A549 treated with AZD2906 at 1 μM for 4 hours (cell line): ENCODE measurements at places on chromosomes 6 and 20. TPM values are rescaled to one million over a fixed set of nuclear protein-coding genes. Genes with fewer than 3 reads are reported as not detected.

The HLA-DQA1 gene
- not detected in 5 replicates for total RNA-seq

The SLC17A9 gene
- 0.02 to 0.16 TPM (median 0.13 TPM) in 5 replicates for total RNA-seq

The OVOL2 gene
- 0.21 to 0.46 TPM (median 0.38 TPM) in 5 replicates for total RNA-seq

The ECT2L gene
- not detected in 5 replicates for total RNA-seq

The FAM110A gene
- 6.3 to 11.7 TPM (median 11.0 TPM) in 5 replicates for total RNA-seq

The CDC25B gene
- 176 to 213 TPM (median 208 TPM) in 5 replicates for total RNA-seq

The ETV7 gene
- 0.08 to 0.20 TPM (median 0.13 TPM) in 4 of 5 replicates, not detected in the other for total RNA-seq

The CCN6 gene
- total RNA-seq: not detected in 5 replicates

The GABBR1 gene
- total RNA-seq: 3.0 to 6.1 TPM (median 4.0 TPM) in 5 replicates

The FITM2 gene
- 8.4 to 10.3 TPM (median 9.7 TPM) in 5 replicates for total RNA-seq

The COL20A1 gene
- total RNA-seq: 0.34 to 1.1 TPM (median 0.67 TPM) in 5 replicates

The ZNF831 gene
- not detected in 5 replicates for total RNA-seq

The ABHD16B gene
- total RNA-seq: not detected in 5 replicates

The MEI4 gene
- not detected in 5 replicates for total RNA-seq

The LRRN4 gene
- 0.03 to 0.06 TPM in 2 of 5 replicates, not detected in the others for total RNA-seq

The HMGA1 gene
- total RNA-seq: 422 to 601 TPM (median 521 TPM) in 5 replicates

The SIGLEC1 gene
- 0.02 TPM in 2 of 5 replicates, not detected in the others for total RNA-seq

The CLPSL2 gene
- total RNA-seq: 0.53 to 2.0 TPM (median 1.00 TPM) in 5 replicates

The SRSF12 gene
- 1.2 to 2.3 TPM (median 1.9 TPM) in 5 replicates for total RNA-seq

The ENPP5 gene
- 0.04 TPM in 1 of 5 replicates, not detected in the others for total RNA-seq

The ABT1 gene
- total RNA-seq: 12.4 to 13.8 TPM (median 13.7 TPM) in 5 replicates

The SIRPB1 gene
- total RNA-seq: 0.41 to 0.56 TPM (median 0.43 TPM) in 5 replicates

The RIPOR3 gene
- 0.02 to 0.03 TPM (median 0.03 TPM) in 4 of 5 replicates, not detected in the other for total RNA-seq

The TULP1 gene
- total RNA-seq: not detected in 5 replicates

The LST1 gene
- total RNA-seq: 0.14 to 0.41 TPM (median 0.29 TPM) in 5 replicates

The RAET1E gene
- 1.6 to 3.6 TPM (median 2.8 TPM) in 5 replicates for total RNA-seq

The DDX39B gene
- 340 to 418 TPM (median 347 TPM) in 5 replicates for total RNA-seq

The CDH22 gene
- total RNA-seq: 0.02 to 0.10 TPM (median 0.03 TPM) in 4 of 5 replicates, not detected in the other

The BPI gene
- not detected in 5 replicates for total RNA-seq

The HCRTR2 gene
- not detected in 5 replicates for total RNA-seq

The MOCS1 gene
- 2.2 to 3.0 TPM (median 2.6 TPM) in 5 replicates for total RNA-seq

The CRISP2 gene
- not detected in 5 replicates for total RNA-seq

The ADAT2 gene
- 3.5 to 4.0 TPM (median 3.8 TPM) in 5 replicates for total RNA-seq

The GRM1 gene
- total RNA-seq: 0.01 to 0.03 TPM (median 0.01 TPM) in 5 replicates
